ENCODE measurements at places on chromosomes 3 and 15.
A peak's percentile ranks its signal among the peaks of the same experiment; 100 is the strongest.

GRCh38 chr15:78625606-78626280 is 4.9 kb upstream of the CHRNA3 start:
- DNase-seq: no peak

- DNase-seq: no peak
Observed at GRCh38 chr3:37964716-37965115, 25.9 kb upstream of the VILL start.

GRCh38 chr3:134449277-134449676 is 36.5 kb downstream of the ANAPC13 start:
- peak; percentile 76 for DNase-seq

- no peak for DNase-seq
Observed at GRCh38 chr3:45537970-45538640, 56.4 kb upstream of the LIMD1 start.

DNA sequence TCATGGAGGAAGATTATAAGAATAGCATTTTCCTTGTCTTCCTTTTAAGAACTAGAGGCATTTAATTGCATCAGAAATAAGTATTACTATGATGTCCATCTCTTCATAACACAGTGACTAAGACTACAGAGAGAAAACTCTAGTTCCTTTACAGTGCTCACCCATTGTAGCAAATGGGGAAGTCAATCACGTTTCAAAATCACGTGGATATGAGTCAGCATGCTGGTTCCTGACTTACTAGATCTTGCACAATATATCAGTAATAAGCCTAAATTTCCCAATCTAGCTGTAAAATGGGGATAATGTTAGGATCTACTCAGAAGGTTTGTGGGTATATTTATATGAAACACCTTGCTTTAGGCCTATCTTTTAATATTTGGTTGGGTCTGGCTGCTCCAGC is 254.8 kb upstream of the EOMES start:
- peak; percentile 7 for DNase-seq

- DNase-seq: no peak
Observed at GRCh38 chr15:88571852-88572259, 25.4 kb upstream of the DET1 start.

GRCh38 chr3:149879872-149880271 is 66.9 kb downstream of the RNF13 start:
- DNase-seq: peak; percentile 67

GRCh38 chr15:63112871-63113270 is 8.8 kb upstream of the LACTB start:
- DNase-seq: no peak

DNA sequence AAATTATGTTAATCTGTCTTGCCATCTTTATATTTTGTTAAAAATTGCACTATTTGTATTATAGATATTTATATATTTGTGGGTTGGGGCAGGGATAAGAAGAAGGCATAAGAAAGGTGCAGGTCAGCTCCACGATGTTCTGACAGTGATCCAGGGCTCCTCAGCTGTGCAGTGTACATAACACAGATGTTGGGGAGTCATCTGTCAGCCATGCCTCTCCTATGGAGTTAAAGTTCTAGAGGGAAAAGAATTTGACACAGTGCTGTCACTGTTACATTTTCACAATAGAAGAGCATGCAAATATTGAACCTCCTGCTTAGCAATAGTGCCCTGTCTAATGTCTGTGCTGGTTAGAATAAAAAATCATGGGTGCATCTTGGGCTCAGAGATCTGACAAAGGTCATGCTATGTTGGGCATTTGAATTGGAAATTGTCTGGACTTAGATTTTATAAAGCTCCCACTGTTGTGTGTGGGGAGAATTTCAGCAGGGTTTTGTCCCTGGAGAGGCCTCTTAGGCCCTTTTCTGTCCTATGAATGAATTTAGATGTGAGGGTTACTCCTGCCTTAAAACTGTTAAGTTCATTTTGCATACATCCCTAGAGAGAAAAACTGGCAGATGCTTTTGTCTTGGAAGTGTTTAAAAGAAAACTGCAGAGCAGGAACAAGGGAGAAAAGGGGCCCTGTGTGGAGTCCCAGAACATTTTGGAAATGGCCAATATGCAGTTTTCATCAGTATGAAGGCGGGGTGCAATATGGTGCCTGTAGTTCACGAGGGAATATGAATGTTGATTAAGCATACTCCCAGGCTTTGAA is 20.4 kb downstream of the CDIN1 start:
- no peak for DNase-seq

DNA sequence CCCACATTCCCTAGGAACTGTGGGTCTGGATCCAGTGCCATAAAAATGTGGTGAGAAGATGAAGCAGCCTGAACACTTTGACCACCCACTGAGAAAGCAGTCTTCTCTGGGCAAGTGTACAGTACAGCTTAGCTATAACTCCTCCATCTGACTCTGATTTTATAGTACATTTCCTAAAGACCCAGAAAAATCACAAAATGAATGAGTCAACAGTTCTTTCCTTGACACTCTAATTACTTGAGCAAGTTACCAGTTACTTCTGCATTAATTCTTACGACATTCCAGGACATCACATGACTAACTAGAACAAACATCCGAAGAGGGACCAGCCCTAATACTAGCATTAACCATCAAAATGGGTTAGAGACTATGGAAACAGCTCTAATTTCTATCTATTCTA is 148.1 kb upstream of the PEX5L start:
- no peak for DNase-seq

- DNase-seq: no peak
Observed at GRCh38 chr3:52570076-52570475, 33.7 kb downstream of the UQCC5 start.

GRCh38 chr3:97692831-97693230 is 71.7 kb upstream of the ARL6 start:
- DNase-seq: no peak

- peak; percentile 1 for DNase-seq
Observed at GRCh38 chr3:55897573-55898224, 410.6 kb upstream of the WNT5A start.

Data from Calu3 (cell line).